ENCODE measurements at places on chromosomes 4 and X.

DNA sequence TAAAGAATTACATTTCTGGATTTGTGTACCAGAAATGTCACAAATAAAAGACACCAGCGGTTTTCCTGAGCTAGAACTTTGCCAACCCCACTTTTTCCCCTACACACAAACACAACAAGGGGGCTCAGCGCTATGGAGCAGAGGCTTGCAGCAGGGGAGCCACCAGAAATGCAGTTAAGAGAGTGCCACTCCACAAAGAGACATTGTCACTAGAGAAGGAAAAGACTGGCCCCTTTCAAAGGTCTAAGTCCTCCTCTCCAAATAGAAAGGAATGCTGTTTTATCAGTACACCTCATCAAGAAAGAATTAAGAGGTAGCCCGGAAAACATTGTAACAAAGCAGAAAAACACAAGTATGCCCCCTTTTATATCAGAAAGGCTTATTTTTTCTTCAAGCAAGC lies 419.5 kb downstream of the HNRNPD start:
- no peak for DNase-seq

DNA sequence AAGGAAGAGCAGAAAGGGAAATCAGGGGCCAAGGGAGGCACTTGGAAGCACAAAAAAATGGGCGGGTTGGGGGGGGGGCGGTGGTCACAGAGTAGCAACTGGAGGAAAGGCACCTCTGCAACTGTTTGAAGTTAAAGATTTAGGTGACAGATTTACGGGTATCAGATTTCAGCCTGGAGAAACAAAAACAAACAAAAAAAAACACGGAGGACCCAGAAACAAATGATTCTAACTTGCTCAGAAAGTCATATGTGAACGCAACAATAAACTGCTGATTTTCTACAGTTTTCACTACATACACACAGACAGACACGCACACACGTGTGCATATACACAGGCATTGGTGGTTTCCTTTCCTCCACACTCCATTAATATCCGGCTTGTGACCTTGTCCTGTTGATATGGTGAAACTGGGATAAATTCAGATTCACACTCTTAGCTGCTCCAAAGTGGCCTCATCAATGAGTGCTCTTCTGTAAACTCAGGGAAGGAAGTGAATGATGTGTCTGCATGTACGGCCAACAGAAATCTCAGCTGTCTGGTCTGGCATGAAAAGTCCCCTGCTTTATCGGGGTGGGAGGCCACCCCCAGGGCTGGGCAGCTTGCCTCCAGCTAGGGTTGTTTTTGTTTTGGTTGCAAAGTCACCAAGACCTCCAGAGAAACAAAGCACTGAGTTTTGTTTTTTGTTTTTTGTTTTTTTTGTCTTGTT lies 54.3 kb downstream of the CHST7 start:
- no peak for DNase-seq

DNA sequence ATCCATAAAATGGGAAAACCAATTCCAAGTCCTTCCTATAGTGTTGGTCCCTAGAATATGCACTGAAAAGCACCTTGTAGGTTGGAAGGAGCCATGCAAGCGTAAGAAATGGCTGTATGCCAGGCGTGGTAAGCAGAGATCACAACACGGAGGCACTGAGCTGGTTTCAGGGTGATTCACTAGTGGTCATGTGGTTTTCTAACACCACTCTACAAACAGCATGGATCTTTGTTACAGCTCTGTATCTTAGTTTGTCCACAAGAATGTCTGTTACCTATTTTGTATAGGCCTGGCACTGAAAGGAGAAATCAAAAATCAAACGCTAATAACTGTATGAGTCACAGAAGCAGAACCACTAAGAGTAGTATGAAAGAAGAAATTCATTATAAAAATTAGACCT lies 71.9 kb downstream of the MAGEB17 start:
- DNase-seq: no peak

GRCh38 chr4:173866322-173867026 lies 336.4 kb upstream of the HAND2 start:
- DNase-seq: no peak

- DNase-seq: no peak
Measured at GRCh38 chrX:23805389-23805788, 22.4 kb downstream of the SAT1 start.

DNA sequence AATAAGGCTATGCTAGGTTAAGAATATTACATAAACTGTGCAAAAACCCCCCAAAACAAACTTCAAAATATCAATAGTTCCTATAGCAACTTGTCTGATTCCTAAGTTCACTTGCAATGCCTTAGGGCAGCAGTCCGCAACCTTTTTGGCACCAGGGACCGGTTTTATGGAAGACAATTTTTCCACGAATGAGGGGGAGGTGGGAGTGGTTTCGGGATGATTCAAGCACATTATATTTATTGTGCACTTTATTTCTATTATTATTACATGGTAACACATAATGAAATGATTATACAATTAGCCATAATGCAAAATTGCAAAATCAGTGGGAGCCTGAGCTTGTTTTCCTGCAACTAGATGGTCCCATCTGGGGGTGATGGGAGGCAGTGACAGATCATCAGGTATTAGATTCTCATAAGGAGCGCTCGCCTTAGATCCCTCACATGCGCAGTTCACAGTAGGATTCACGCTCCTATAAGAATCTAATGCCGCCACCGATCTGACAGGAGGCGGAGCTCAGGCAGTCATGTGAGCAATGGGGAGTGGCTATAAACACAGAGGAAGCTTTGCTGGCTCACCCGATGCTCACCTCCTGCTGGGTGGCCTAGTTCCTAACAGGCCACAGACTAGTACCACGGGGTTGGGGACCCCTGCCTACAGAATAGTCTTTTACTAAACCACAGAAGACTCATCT lies 39.7 kb downstream of the ACOX3 start:
- no peak for DNase-seq

DNA sequence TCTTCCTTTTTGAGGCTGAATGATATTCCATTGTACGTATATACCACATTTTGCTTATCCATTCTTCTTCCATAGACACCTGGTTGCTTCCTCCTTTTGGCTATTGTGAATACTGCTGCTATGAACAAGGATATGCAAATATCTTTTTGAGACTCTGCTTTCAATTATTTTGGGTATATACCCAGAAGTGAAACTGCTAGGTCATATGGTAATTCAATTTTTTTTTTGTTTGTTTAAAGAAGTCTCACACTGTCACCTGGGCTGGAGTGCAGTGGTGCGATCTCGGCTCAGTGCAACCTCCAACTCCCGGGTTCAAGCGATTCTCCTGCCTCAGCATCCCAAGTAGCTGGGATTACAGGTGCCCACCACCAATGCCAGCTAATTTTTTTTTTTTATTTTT lies 75.3 kb downstream of the METTL14 start:
- no peak for DNase-seq

DNA sequence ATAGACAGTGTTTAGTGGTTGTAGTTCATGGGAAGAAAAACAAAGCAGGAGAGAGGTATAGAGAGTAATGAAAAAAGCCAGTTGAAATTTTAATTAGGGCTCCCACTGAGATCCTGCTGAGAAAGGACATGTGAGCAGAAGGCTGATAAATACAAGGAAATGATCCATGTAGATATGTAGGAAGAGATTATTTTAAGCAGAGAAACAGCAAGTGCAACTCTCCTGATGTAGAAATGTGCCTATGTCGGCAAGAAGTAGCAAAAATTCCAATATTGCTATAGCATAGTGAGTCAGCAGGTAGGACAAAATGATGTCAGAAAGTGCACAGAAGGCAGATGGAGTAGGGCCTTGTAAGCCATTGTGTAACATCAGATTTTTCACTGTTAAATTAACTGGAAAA lies 1027.3 kb downstream of the PCDH18 start:
- DNase-seq: no peak

- DNase-seq: no peak
Measured at GRCh38 chrX:133215017-133215416, 3.1 kb downstream of the TFDP3 start.

GRCh38 chr4:19005211-19005610 lies 983.7 kb upstream of the LCORL start:
- no peak for DNase-seq

DNA sequence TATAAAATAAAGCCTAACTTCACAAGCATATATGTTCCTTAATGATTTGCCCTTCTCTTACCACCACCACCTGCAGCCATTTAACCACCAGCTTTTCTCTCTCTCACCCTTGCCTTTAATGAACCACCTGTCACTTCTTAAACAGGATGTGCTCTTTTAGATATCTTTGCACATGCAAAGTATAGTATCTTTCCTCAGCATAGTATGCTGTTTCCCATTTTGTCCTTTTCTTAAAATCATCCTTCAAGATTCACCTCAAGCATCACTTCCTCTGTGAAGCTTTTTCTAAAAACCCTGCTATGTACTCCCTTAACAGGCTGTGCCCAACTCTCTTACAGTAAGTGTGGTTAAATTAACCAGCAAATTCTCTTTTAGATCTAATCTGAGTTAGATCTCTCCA lies 8.2 kb upstream of the CNOT6L start:
- DNase-seq: no peak

GRCh38 chrX:119755981-119756533 lies 2.3 kb upstream of the SOWAHD start:
- peak; percentile 56 for DNase-seq

DNA sequence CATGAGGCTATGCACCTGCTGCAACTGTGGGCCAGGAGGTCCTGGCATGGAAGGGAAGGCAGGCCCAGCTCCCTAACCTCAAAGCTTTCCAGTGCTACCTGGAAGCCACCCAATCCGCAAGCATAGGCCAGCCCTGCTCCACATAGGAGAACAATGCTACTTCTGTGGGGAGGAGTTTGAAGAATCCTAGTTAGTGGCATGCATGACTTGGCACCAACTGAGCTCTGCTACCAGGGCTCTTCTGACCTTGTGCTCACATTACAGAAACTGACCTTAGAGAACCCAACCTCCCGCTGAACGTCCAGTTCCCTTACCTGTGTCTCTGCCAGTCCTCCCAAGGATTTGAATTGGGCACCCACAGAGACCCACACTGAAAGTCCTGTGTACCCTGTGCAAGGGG lies 58.8 kb downstream of the USP46 start:
- no peak for DNase-seq

DNA sequence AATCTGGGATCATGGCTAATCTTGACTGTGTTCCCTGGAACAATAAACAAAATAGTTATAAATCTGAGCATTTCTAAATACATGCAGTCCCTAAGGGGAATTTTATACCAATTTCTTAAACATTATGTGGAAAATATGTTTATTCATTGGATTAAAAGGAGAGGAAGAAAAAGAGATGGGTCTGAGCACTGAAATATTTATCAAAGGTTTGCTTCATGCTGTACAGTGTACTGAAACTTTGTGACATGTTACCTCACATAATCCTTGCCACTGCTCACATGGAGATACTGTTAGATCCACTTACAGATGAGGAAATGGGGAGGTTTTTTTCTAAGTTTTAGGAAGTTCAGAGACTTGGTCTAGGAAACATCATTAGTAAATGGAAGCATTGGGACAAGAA lies 443.6 kb downstream of the SPRY1 start:
- DNase-seq: no peak

DNA sequence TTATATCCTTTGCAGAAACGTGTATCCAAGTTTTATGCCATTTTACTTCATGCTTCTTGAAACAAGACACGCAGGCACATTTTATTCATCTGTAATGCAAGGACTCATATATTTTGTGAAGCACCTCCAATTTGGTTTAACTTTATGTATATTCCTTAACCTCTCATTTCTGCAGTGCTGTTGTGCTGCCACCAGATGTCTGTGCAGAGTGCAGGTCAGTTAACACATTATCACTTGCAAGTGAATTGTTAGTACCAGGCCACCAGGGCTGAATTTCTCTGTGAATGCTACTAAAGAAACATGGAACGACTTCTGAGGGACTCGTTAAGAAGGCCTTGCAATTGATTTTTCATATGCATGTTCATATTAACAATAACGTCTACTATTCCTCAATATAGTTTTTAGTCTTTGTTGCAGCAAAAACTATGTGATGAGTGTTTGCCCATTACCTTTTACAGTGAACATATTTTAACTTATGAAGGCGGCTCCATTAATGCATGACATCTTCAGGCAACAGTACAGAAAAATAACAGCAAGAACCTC lies 770.3 kb downstream of the NLGN4X start:
- DNase-seq: no peak

DNA sequence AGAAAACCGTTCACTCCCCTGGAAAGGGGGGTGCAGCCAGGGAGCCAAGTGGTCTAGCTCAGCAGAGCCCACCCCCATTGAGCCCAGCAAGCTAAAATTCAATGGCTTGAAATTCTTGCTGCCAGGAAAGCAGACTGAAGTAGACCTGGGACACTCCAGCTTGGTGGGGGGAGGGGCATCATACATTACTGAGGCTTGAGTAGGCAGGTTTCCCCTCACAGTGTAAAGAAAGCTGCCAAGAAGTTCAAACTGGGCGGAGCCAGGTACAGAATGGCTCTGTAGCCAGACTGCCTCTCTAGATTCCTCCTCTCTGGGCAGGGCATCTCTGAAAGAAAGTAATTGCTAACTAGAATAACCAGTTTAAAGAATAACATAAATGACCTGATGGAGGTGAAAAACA lies 372.3 kb upstream of the F9 start:
- no peak for DNase-seq

GRCh38 chr4:92305878-92306520 lies 2.2 kb downstream of the GRID2 start:
- no peak for DNase-seq

- DNase-seq: no peak
Measured at GRCh38 chr4:169159624-169160171, 111.1 kb downstream of the SH3RF1 start.

DNA sequence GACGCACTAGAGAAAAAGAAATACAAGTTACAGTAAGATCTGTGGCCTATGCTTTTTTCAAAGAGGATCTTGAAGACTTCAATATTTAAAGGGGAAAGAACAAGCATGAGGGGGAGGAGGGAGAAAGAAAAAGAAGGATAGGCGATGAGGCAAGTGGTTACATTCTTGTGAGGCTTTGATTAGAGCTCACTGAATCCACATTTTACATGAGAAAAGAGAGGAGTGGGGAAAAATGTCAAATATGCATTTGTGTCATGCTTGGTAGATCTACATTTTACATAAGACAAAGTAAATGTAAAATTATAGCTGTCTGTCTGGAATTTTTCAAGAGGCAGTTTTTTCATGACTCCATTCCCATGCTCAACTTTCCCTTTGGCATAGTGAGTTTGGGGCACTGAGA lies 965.9 kb downstream of the FSTL5 start:
- no peak for DNase-seq

DNA sequence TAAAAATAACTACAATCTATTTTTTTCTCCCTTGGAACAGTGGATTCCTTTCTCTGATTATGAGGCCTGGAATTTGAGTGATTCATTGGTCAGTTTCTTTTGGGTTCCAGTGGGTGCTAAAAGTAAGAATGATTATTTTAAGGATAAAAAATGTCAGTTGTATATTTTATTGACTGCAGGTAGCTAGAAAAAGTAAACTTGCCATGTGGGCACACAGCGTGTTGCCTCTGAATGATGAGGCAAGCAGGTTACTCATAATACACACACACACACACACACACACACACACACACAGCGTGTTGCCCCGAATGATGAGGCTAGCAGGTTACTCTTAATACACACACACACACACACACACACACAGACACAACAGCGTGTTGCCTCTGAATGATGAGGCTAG lies 13.8 kb downstream of the GALNT7 start:
- DNase-seq: no peak

Data from CD4-positive, alpha-beta T cell treated with Interleukin-4 for 1 hour (primary cell).